ENCODE measurements at places on chromosomes 3 and 15. TPM values are rescaled to one million over a fixed set of nuclear protein-coding genes. Genes with fewer than 3 reads are reported as not detected.

KIF15 gene
- 2.2 TPM for total RNA-seq

GRCh38 chr15:39589815-39590644 is 9.2 kb downstream of the THBS1 start:
- no peak for DNase-seq

DNA sequence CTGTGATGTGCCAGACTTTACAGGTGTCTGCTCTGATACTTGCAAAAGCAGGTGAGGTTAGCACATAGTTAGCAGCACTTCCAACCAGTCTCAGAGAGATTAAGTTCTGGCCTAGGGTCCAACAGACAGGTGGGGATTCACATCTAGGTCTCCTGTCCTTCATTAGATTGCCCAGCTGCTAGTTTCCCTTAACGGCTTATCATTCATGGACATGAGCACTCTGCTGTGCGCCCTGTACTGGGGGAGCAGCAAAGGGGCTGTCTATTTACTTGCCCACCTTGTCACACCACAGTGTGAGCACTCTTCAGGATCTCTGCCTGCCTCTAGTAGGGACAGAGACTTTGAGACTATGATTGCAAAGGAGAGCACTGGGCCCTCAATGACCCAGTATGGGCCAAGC is 8.7 kb downstream of the SPSB4 start:
- DNase-seq: peak; percentile 70

DNA sequence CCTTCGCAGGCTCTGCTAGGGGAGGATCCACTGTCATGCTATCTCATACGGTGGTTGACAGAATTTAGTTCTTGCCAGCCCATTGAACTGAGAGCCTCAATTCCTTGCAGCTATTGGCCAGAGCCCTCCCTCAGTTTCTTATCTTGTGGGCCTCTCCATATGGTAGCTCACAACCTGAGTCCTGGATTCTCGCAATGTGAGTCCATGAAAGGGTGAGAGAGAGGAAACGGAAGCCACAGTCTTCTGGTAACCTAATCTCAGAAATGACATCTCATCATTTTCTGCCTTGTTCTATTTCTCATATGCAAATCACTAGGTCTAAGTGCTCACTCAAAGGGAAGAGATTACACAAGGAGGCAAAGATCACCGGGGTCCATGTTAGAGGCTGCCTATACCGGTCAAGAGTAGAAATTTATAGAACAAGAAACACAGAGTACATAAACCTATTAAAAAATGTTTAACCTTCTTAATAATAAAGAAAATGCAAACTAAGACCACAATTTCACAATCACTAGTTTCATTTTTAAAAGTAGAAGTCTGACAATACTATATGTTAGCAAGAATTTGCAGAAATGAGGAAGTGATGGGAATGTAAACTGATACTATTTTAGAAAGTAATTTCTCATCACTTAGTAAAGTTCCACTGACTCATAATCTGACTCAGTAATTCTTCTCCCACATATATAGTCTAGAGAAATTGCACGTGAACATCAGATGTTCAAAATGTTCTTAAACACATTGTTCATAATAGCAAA is 378.4 kb upstream of the AGTR1 start:
- DNase-seq: no peak

DNA sequence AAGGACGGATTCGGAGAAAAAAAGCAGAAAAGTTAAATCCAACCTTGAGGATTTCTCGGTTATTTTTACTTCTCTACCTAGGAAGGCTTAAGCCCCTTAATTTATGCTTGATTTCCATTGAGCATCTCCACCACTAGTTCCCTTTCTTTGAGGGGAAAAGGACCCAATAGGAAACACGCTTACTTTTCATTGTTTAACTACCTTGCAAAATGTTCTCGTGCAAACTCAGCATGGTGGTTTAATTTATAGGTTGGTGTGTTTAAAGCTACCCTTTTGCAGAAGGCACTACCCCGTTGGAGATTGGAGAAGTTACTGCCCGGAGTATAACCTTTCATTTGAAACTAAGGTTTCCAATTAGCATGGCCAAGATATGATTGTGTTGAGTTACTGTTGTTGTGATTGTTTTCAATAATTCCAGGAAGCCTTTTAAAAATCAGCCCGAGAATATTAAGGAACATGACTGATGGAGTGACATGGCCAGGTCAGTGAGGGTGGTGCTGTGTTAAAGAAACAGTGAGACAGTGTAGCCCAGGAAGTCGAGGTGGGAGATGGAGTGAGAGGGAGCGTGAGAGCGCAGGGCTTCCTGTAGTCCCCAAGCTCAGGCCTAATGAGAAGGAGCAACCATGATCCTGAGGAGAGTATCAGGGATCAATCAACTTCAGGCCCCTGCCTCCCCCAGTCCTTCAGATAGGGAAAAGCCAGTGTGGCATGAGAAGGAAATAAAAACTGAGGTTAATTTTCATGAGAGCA is 76.6 kb downstream of the AQP9 start:
- DNase-seq: no peak

DNA sequence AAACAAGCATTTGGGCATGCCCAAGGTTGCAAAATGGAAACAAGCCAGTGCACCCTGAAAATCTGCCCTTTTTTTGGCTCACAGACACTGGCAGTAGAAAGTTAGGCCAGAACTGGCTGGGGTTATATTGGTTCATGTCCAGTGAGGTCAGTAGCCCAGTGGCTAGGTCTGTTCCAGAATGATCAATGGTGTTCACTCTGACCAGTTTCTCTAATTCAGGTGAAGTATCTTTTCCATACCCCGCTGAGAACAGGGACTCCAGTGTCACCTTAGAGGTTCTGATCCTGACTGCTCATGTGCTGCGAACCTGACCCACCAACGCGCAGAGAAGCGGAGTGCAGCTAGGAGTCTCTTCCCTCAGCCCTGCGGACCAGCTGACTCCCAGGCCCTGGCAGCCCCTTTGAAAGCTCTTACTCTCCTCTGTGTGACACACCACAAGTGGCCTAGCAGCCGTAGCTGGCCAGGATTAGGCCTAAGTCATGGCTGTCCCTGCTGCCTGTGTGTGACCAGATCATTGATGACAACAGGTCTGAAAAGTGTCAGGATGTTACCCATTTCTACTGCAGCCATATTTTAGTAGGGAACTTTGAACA is 123.5 kb downstream of the GHSR start:
- no peak for DNase-seq

EPHA6 gene
- total RNA-seq: 1.2 TPM

GRCh38 chr15:78507831-78508160 is 419 bp downstream of the HYKK start:
- no peak for DNase-seq
